ENCODE measurements at places on chromosomes 11 and 22. TPM values are rescaled to one million over a fixed set of nuclear protein-coding genes. Genes with fewer than 3 reads are reported as not detected.

Gene MYO7A
- total RNA-seq = 12.7 TPM

DNA sequence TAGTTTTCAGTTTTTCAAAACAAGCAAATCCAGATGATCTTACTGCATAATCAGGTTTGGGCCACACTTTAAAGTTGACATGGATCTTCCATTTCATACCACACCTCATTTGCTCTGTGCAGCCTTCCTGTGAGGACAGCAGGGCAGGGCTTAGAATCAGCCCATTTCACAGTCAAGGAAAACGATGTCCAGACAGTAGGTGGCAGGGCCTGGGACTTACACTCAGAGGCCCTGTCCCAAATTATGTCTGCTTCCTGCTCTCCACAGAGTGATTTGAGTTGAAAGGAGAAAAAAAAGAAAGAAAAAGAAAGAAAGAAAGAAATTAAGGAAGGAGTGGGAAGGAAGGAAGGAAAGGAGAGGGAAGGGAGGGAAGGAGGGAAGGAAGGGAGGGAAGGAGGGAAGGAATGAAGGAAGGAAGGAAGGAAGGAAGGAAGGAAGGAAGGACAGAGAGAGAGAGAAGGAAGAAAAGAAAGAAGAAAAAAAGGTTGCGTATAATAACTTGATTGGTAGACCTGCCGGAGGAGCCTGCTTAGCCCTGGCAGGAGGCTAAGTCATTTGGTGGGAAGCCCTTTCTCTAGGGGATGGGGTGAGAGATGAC is 23.6 kb downstream of the TSKU start:
- DNase-seq = no peak

- DNase-seq = peak; percentile 57
These were observed 802 bp downstream of the TENM4 start for GRCh38 chr11:79439886-79440570.

- DNase-seq = no peak
These were observed 4.4 kb downstream of the OR8B3 start for GRCh38 chr11:124394408-124394807.

GRCh38 chr11:14381968-14382367 is 23.0 kb upstream of the RRAS2 start:
- DNase-seq = no peak

DNA sequence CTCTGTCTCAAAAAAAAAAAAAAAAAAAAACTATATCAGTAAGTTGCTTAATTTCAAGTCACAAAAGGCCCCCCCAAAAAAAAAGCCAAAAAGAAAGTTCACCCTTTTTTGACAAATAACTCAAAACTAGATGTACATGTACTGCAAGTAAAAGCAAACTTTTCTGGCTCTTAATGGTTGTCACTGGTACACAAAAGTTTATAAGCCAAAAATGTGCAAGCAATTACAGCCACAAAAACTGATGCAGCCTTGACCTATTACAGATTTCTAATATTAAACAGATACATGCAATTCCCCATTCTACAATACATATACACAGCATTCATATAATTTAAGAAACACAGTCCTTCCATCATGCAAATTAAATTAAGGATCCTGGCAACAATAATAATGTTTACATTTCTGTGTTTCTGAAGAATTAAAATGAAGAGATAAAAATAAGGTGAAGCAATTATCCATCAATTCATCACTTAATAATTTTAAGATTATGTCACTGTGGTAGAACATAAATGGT is 18.6 kb downstream of the PICALM start:
- DNase-seq = no peak

DNA sequence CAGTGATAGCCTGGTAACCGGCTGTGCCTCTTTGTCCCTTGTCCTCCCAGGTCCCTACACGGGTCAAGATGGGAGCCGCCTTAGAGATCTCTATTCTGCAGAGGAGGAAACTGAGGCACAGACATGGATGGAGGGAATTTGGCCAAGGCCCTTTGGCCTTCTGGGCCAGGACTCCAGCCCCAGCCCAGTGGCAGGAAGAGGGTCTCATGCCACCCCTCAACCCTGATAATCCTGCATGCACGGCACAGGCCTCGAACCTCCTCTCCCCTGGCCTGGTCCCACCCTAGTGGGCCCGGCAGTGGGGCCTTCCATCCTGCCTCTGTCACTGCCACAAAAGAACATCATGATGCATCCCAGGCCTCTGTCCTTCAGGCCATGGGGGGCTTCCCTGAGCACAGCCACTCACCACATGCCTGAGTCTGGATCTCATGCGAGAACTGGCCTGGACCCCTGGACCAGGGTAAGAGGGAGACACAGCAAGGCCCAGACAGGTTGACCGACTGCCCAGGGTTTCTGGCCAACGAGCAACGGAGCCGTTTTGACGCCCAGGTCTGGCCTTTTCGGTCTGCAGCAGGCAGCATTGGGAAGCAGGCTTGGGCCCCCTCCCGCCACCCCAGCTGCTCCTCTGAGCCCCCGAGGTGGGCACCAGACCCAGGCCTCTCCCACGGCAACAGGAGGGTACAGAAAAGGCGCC is 6.5 kb downstream of the LINC01488 start:
- no peak for DNase-seq

GRCh38 chr11:38791346-38791961 is 2193.4 kb upstream of the RAG2 start:
- DNase-seq = no peak

DNA sequence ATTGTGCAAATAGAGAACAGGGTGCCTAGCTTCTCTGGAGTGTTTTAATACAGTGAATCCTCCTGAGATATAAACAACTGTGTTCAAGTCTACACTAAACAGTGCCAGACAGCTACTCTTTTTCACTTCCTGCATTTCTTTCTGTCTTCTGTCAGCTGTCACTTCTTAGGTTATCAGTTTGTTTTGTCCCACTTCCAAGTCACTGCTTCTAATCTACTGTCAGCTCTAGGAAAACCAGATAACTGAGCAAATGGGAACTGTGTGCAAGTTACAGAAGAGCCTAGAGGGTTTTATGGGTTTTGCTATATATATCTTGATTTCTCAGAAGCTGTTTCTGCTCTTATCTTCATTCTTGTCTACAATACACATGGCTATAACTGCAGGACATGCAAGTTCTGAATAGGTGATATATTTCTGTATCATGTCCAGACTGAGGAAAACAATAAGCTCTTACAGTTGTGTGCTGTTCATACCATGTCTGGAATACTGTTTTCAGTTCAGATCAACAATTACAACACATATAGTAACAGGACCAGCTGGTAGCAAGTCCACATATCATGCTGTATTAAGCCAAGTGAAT is 5.8 kb downstream of the PITPNB start:
- no peak for DNase-seq

- DNase-seq = no peak
These were observed 104.3 kb downstream of the ST3GAL4 start for GRCh38 chr11:126459691-126460281.

Gene CDON
- 211 TPM for total RNA-seq

DNA sequence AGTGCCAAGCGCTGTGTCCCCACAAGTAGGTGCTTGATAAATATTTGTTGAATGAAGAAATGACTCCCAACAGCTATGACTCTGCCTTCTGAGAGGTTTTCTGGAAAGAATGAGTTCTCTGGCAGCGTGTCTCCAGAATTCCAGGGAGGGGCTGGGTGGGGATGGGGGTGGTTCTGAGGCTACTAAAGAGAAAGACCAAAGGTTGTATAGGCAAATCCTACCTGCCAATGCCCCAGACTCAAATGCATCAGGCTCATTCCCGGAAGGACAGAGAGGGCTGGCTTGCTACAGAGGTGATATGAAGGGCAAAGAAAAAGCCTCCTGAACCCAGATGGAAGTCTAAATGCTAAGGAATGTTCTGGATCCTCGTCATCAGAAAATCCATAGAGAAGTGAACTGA is 1.9 kb downstream of the DUSP18 start:
- DNase-seq = no peak

DNA sequence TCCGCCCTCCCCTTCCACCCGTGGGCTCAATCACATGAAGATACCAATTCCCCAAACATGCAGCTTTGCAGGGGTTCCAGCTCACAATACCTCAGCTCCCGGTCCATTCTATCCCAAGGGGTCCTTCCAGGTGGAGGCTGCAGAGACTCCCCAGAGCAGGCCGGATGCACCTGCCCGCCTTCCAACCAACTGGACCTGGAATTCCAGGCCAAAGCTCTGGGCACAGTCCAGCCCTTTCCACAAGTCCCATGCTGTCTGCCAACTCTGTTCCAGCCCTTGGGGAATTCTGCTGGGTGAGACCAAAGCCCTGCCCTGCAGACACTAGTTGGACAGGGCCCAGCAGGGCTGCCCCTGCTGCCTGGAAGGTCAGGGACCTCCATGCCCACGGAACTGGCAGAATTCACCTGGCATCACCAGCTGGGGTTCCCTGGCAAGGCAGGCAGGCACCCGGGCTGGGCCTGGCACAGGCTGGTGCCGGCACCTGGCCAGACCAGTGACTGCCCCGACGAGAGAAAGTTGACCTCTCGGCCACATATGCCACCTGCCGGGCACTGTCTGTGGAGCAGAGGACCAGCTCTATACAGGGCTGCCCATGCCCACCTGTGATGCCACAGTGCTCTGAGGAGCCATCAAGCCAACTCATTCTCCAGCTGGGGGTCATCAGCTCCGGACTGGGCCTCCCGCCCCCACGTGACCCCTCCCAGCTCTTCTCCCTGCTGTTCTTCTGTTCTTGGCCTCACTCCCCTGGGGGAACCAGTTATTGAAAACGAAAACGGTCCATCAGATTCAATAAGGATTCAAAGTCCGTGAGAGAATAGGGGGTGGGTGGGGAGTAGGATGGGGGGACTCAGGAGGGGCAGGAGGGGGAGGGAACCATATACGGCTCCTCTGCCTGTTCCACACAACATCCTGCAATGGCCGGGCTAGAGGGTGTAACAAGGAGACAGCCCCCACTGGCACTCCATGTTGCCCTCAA is 4.7 kb downstream of the SYT7 start:
- DNase-seq = no peak

Gene HBG2
- total RNA-seq = not detected

Gene TMEM86A
- total RNA-seq = 8.4 TPM

DNA sequence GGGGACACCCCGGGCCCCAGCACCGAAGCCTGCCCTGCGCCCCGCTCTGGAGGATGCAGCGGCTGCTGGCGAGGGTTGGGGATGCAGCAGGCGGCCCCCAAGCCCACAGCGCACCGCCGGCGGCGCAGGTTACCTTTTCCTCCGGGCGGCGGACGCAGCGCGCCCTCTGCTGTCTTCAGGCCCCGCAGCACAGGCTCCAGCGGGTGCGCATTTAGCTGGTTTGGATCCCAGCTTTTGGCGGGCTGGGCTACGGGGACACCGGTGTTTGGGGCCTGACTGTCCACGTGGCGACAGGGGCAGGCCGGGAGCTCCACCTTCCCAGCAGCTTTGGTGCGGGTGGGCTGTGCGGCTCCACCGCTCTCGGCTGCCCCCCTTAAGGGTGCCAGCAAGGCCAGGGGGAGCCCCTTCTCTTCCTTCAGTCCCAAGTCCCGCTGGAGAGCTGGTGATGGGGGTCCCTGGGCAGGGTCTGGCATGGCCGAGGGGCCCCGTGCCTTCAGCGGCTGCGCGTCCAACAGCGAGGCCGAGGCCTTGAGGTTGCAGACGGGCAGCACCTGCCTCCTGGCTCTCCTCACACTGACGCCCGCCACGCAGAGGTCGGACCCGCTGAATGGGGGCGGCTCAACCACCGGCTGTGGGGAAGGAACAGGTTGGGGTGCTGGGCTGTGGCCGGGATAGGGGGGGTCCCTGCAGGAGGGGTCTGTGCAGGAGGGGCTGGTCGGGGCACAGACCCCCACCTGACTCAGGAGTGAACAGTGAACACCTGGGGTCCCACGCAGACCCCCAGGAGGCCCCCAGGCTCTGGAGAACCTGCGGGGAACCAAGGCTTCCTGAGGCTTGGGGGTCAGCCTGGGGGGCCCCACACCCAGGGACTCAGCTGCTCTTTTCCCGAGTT is 18.0 kb upstream of the IL17REL start:
- peak; percentile 62 for DNase-seq

DNA sequence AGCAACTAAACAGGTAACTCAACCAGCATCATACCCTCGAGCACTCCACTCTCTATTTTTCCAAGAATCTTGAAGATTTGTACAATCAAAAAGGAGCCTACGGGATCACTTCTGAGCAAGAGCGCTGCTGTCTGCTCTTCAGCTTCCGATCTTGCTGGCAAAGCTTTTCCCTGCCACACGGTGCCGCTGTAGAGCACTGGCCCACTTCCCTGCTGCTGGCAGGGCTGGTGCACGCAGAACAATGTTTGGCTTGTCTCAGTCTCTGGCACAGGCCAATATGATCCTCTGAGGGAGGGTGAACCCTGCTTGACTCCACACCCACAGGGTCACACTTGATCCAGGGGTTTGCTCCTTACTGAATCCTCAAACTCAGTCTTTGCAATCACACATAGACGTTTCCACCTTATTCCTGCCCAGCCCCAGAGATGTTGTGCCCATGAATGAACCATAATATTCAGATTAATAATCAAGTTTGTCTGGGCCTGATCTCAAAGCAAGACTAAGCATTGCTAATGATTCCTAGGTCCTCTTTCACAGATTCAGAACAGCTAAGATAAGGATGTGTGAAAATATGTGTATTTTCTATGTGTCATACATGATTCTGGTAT is 536.6 kb downstream of the SOX6 start:
- DNase-seq = peak; percentile 33

- DNase-seq = no peak
These were observed 5.3 kb downstream of the CD248 start for GRCh38 chr11:66311470-66311964.

GRCh38 chr11:57251491-57252104 is 14.5 kb upstream of the APLNR start:
- DNase-seq = no peak

DNA sequence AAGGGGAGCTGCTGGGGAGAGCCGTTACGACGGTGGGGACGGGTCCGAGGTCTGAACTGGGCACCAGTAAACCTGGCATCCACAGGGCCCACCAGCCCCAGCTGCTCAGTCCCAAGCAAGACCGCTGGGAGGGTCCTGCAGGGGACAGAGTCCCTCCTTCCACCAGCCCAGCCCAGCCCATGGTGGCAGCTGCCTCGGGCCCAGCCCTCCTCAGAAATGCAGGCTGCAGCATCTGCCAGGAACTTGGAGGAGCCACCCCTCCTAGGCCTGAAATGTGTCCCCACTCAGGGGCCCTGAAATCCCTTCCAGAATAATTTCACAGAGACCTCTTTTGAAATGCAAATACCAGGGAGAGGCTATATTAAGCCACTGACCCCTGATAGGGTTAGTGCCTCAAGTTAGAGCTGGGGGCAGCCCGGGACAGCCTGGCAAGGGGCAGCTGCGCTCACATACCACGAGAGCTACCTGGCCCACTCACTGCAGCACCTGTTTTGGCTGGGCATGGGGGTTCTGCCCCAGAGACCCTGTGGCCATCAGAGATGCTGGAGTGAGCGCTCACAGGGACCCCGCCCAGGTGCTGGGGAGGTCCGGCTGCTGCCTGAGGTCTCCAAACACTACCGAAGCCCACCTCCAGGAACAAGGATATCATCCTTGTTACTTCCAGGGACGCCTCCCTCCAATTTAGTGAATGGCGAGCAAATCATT is 53.1 kb downstream of the CELSR1 start:
- DNase-seq = no peak

DNA sequence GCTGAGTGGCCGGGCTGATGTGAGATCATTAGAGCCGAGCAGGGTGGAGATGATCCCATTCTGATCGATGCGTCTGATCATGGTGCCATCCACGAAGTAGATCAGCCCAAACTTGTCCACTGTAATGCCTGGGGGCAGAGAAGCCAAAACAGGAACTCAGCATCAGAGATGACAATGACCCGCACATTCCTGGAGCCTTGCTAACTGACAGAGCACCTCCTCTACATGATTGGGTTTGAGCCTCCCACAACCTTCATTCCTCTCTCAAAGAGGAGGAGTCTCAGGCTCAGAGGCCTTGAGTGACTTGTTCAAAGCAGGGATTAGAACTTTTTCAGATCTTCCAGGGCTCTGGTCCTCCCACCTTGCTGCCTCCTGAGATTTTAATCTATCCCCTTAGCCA is 133.7 kb upstream of the NARS2 start:
- no peak for DNase-seq

Gene DNAJB13
- 2.8 TPM for total RNA-seq

GRCh38 chr22:42452916-42453315 is 20.7 kb upstream of the NFAM1 start:
- no peak for DNase-seq

Measured in ovary (tissue), 10 donors.